H4 (cell line): ENCODE measurements at places on chromosomes 13 and 19. TPM values are rescaled to one million over a fixed set of nuclear protein-coding genes. Genes with fewer than 3 reads are reported as not detected.

The NHLRC3 gene
- 1.6 and 5.1 TPM in 2 replicates for total RNA-seq

GRCh38 chr13:43377149-43377548 is 353.8 kb downstream of the DNAJC15 start:
- no peak for DNase-seq

The ZNF549 gene
- 3.0 and 5.5 TPM in 2 replicates for total RNA-seq

The DCLK1 gene
- total RNA-seq: 0.97 and 2.9 TPM in 2 replicates

The C2CD4C gene
- 0.78 and 0.93 TPM in 2 replicates for total RNA-seq
